ENCODE measurements at places on chromosomes 5 and 9. TPM values are rescaled to one million over a fixed set of nuclear protein-coding genes. Genes with fewer than 3 reads are reported as not detected.

- ATAC-seq, result no peak
Observed at GRCh38 chr9:2761424-2761823, 44.1 kb downstream of the KCNV2 start.

- no peak for ATAC-seq
Observed at GRCh38 chr5:158264264-158264663, 405.3 kb upstream of the CLINT1 start.

Gene FOCAD
- total RNA-seq, result 17.1 TPM

Gene GABRB2
- total RNA-seq, result not detected

DNA sequence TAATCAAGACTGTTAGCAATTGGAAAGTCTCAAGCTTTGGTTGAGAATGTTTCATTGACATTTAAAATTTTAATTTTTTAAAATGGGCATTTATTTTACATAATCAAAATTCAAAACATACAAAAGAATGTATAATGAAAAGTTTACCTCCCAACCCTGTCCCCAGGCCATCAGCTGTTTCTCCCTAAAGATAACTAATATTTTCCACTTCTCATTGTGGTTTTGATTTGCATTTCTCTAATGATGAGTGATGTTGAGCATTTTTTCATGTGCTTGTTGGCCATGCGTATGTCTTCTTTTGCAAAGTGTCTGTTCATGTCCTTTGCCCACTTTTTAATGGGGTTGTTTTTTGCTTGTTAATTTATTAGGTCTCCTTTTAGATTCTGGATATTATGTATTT, 11.4 kb upstream of the MACIR start:
- no peak for ATAC-seq

GRCh38 chr5:168238463-168238862, 53.0 kb upstream of the WWC1 start:
- no peak for ATAC-seq

Gene STC2
- 8.7 TPM for total RNA-seq

- no peak for ATAC-seq
Observed at GRCh38 chr5:90792725-90793124, 234.1 kb downstream of the ADGRV1 start.

DNA sequence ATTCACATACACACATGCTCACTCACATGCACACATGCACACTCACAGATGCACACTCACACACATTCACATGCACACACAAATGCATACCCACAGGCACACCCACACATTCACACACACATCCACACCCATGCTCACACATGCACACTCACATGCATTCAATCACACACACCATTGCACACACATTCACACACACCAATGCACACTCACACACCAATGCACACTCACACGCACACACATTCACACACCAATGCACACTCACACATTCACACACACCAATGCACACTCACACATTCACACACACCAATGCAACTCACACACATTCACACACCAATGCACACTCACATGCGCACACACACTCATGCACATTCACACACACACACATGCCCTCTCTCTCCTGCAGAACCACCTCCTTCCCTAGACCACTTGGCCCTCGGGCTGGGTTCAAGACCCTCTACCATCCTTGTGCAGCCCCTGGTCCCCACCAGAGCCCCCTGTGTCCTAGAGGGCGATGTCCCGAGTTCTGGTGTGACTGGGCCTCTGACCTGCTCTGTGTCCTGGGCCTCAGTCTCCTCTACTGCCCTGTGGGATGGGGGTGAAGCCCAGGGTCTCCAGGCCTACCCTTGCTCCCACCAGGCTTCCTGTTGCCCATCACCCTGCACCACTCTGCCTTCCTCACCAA, 139.0 kb downstream of the OLFM1 start:
- ATAC-seq, result no peak

Gene IL33
- 30.9 TPM for total RNA-seq

DNA sequence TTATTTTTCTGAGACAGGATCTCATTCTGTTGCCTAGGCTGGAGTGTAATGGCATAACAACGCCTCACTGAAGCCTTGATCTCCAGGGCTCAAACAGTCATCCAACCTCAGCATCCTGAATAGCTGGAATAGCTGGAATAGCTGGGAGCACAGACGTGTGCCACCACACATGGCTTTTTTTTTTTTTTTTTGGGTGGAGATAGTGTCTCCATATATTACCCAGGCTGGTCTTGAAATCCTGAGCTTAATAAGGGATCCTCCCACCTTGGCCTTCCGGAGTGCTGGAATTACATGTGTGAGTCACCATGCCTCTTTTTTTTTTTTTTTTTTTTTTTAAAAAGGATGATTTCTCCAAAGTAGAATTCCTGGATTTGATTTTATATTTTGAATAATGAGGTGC, 60.7 kb downstream of the NSD1 start:
- peak; percentile 96 for ATAC-seq

GRCh38 chr5:153979028-153979783, 59.5 kb downstream of the FAM114A2 start:
- peak; percentile 74 for ATAC-seq

DNA sequence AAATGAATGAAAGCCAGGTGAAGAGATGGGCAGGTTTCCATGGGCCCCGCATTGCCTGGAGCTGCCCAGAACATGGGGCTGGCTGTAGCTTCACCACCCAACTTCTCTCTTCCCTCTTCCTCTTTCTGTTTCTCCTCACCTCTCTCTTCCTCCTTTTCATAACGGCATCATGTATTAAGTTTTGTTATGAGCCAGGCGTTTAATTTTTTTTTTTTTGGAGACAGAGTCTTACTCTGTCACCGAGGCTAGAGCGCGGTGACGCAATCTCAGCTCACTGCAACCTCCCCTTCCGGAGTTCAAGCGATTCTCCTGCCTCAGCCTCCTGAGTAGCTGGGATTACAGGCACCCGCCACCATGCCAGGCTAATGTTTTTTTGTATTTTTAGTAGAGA, 13.0 kb upstream of the SPINK4 start:
- no peak for ATAC-seq

Data from esophagus mucosa (tissue), 1 donor.